A673 (cell line): ENCODE measurements at places on chromosomes 2 and 18.

DNA sequence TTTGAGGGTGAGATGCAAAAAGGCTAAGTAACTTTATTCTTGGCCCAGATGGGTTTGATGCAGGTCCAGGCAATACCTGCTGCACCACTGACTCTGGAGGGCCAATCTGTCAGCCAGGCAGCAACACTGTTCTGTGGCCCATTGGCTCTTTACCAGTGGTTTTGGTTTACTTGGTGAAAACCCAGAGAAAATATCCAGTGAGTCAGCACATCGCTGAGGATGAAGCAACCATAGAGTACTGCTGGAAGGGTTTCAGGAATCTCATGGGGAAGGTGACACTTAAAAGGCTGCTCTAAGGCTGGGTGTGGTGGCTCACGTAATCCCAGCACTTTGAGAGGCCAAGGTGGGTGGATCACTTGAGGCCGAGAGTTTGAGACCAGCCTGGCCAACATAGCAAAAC is 192.5 kb upstream of the FAM98A start:
- DNase-seq = no peak

DNA sequence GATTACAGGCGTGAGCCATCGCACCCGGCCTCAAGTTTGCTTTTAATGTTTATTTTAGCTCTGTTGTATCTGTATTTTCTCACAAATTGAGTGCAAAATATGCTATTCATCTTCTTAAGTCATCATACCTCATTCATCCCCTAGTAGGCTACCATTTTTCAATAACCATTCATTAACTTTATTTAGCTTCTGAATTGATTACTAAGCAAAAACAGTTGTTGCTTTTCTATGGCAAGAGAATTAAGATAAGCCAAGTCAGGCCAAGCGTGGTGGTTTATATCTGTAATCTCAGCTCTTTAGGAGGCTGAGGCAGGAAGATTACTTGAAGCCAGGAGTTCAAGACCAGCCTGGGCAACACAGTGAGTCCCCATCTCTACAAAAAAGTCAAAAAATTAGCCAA is 63.3 kb upstream of the CERS6 start:
- no peak for DNase-seq

DNA sequence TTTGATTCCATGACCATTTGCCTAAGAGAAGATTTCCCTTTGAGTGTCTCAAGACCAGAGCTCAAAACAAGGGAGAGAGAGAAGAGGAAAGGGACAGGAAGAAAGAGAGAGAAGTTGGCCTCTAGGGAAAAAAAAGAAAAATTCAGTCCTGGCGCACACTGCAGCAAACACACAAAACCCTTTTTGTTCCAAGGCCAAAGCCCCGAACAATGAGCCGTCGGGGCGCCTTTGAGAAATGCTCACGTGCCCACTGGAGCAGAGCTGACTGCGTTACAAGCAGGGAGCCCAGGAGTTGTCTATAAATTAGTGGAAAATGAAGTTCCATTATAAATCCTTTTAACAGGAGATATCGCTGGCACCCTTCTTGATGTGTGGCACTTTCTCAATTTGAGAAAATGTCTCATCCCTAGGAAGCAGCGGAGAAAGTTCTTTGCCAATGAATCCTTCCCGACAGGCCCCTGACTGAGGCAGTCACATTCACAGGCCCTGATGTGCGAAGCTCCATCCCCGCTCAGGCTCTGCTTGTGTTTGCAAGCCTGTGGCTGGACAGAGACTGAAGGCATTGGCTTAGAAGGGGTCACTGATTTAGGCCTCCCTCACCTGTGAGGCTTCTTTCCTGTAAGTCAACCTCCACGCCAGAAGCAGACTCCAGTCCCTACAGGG is 32.1 kb upstream of the NCKAP5 start:
- DNase-seq = no peak

DNA sequence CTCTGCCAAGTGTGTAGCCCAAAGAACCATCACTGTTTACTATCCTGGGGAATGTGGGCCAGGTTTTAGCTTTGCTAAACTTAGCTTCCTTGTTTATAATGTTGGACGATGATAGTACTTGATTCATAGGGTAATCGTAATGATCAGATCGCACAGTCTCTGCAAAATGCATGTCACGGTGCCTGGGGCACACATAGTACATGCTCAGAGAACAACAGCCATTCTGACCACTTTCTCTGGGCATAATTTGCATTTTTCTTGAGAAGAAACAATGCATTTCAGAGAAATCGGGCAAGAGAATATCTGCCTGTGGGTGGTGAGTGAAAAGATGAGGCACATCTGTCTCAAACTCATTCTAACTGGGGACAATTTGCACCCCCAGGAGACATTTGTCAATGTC is 16.3 kb downstream of the ACKR3 start:
- no peak for DNase-seq

GRCh38 chr2:150012986-150013385 is 425.4 kb upstream of the MMADHC start:
- DNase-seq = no peak

DNA sequence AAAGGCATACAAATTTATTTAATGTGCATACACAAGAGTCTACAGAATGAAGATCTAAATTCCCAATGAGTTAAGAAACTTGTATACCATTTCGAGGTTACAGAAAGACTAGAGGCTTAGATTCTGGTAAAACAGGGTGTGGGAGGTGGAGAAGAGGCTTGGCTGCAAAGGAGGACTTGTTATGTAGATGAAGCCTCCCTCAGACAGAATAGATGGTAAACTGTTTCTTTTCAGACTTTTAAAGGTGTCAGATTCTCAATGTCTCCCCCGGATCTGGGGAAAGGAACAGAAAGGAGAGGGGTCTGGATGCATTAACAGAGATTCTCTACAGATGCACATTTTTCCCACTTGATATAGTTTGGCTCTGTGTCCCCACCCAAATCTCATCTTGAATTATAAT is 126.0 kb downstream of the ST6GAL2 start:
- DNase-seq = no peak

- no peak for DNase-seq
These were observed 61.1 kb upstream of the ACYP2 start for GRCh38 chr2:54054271-54054670.

DNA sequence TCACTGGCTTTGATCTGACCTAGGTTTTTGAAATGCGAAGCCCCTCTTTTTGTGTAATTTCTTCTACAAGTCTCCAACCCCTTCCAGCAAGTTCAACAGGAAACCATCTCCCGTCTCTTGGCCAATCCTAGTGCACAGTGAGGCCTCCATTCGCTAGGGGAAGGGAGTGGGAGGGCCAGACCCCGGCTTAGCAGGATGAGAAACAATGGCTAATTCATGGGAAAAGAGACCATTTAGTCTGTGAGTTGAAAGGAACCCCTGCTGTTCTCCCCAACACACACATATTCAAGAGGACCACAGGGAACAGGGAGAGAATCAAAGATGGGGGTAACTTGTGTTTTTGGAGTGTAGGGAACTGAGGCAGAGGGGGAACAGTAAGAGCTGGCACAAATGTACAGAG is 83.0 kb downstream of the RTN4 start:
- DNase-seq = peak; percentile 64

DNA sequence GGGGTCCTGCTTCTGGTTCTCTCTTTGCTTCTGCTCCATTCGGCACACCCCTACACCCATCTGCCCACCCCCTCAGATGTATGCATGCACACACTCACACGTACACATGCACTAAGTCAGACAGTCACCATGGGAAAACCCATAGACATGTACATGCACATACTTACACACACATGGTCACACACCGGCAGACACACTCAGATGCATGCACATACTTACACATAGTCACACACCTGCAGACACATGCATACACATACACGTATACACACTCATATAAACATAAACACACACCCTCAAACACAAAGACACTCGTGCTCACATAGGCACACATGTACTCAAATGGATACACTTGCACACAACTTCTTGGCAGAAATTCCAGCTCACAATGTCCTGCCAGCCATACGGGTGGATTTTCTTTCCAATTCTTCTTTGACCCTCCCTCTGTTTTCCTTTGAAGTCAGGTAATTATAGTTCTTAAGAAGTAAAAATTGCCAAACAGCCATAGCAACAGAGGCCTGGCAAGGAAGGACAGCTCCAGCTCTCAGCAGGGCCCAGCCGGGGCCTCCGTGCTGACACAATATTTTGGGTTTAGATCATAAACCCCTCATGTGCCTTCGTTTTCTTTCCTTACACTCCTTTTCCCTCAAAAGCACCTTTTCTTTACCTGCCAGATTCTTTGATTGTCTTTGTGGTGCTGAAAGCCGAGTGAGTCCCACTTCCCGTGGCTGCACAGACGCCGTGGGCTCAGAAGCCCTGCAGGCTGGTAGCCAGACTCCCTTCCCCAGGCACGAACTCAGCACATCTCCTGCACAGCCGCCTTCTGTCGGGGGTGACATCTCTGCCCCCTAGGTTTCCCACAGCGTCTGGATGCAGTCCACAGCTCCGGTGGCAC is 195.7 kb downstream of the ARL4C start:
- no peak for DNase-seq

DNA sequence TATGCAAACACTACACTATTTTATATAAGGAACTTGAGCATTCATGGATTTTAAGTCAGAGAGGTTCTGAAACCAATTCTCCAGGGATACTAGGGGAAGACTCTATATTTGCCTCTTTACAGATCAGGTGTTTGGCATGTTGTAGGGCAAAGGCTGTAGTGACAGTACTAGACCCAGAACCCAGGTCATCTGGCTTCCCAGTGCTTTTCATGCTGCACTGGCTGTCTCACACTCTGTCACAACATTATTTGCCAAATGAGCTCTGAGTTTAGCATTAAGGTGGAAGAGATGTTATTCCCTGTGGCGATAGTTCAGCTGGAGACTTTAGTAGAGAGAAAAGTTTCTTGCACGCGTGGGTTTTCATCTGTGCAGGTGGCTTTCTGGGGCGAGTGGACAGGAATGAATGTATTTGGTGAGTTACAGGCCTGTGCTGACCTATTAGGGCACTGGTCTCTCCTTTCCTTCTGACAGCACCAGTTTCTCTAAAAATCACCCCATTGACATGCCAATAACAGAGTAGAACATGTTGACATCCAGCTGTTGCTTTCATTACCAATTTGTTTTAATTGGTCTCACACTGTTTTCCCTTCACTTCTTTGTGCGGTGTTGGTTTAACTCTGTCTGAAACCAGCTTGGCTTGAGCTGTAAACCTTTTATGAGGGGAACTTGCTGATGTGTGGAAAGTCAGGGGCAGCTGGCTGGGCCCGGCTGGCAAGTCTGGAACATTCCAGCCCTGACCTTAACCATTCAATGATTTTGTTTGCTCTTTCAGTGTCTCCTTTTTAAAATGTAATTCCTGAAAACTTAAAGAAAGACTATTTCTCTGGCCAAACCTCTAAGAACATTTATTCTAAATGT is 643.0 kb upstream of the FAM98A start:
- DNase-seq = peak; percentile 4

- no peak for DNase-seq
These were observed 69.7 kb downstream of the TPO start for GRCh38 chr2:1482981-1483380.

DNA sequence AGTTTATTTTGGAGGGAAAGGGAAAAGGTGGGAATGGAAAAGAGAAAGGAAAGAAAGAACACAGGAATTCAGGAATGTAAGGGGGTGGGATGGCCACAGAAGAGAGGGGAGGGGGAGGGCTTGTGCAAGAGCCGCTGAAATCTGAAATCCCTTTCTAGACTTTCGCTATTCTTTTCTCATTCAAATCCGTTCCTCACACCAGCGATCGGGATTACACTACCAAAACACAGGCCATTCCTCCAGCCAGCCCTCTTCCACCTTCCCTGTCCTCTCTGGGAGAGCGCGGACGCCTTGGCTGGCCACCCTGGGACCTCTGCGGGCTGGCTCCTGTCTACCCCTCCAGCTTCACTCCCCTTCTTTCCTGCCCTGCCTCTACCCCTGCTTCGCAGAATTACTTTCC is 102.3 kb downstream of the CDCA7 start:
- DNase-seq = no peak

DNA sequence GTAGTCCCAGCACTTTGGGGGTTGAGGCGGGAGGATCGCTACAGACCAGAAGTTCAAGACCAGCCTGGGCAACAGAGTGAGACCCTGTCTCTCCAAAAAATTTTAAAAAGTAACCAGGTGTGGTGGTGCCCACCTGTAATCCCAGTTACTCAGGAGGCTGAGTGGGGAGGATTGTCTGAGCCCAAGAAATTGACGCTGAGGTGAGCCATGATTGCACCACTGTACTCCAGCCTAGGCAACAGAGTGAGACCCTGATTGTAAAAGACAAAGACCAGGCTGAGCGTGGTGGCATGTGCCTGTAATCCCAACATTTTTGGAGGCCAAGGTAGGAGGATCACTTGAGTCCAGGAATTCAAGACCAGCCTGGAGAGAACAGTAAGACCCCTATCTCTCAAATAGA is 7.8 kb downstream of the ST6GAL2 start:
- DNase-seq = no peak

DNA sequence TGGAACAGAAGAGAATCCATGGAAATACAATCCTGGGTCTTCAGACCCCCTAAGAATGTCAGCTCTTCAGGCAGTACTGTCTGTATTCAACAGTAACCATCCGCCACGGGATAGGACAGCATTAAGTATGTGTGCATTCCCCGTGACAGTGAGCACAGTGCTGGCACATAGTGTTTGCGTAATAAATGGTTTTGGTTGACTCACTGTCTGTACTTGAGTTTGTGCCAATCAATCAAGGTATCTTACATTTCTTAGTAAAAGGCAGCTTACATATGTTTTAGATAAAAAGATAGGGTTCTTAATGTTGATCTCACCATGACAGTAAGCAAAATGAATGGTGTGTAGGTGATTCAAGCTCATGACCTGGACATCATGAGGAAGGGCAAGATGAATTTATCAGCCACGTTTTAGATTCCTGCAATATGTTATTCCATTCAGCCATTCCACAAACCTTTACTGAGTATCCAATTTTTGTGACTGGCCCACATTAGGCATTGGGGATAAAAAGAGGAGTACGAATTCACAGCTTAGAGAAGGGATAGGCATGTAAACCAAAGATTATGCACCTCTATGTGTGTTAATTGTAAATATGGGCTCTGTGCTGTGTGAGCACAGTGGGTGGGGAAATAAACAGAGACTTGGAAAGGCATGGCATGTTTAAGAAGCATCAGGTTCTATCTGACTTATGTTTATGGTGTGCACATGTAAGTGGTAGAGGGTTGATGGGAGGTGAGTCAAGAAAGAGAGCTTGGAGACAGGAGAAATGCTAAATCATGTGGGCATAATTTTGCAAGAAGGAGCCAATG is 258.8 kb downstream of the SLC8A1 start:
- DNase-seq = no peak

DNA sequence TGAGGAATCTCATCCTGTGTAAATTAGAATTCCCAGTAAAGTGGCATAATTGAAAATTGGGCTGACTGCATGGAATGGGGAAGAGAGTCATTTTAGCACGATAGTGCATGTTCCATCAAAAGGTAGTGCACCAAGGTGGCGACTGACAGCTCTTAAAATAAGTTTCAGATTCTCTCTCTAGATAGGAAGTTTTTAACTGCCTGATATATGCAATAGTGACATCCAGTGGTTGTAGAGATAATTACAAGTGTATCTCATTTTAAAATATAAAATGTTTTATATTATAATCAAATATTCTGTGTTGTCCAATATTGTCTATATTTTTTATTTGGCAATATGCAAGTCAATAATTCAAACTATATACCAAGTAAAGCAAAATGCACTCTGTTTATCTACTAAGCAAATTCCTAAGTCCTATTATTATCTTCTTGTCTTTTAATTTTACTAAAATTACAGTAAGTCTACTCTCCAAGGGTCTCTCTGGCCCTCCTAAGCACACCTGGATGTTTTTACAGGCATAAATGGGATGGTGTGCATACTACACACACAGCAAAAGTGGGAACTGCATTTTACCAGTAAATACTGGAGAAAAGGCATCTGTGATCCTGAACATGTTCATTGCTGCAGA is 397.7 kb upstream of the HNRNPA3 start:
- peak; percentile 73 for DNase-seq
